Central memory CD8-positive, alpha-beta T cell (primary cell): ENCODE measurements at places on chromosomes 7 and 10.

- peaks cover 74% of the 10 kb centered on the region for H3K4me1 ChIP-seq
- DNase-seq = no peak
- peak overlapping the region; percentile 98 for H3K4me3 ChIP-seq
- peaks cover 73% of the 10 kb centered on the region for H3K36me3 ChIP-seq
- peaks cover 19% of the 10 kb centered on the region for H3K27me3 ChIP-seq
- H3K27ac ChIP-seq = peak overlapping the region; percentile 100
These were observed 1.9 kb downstream of the GATA3 start for GRCh38 chr10:8056378-8056777.

- H3K4me1 ChIP-seq = no peaks in the 10 kb centered on the region
- no peaks in the 10 kb centered on the region for H3K36me3 ChIP-seq
- DNase-seq = no peak
- no peak overlapping the region for H3K27ac ChIP-seq
- H3K4me3 ChIP-seq = no peak overlapping the region
These were observed 54.6 kb downstream of the EEPD1 start for GRCh38 chr7:36207451-36208291.

DNA sequence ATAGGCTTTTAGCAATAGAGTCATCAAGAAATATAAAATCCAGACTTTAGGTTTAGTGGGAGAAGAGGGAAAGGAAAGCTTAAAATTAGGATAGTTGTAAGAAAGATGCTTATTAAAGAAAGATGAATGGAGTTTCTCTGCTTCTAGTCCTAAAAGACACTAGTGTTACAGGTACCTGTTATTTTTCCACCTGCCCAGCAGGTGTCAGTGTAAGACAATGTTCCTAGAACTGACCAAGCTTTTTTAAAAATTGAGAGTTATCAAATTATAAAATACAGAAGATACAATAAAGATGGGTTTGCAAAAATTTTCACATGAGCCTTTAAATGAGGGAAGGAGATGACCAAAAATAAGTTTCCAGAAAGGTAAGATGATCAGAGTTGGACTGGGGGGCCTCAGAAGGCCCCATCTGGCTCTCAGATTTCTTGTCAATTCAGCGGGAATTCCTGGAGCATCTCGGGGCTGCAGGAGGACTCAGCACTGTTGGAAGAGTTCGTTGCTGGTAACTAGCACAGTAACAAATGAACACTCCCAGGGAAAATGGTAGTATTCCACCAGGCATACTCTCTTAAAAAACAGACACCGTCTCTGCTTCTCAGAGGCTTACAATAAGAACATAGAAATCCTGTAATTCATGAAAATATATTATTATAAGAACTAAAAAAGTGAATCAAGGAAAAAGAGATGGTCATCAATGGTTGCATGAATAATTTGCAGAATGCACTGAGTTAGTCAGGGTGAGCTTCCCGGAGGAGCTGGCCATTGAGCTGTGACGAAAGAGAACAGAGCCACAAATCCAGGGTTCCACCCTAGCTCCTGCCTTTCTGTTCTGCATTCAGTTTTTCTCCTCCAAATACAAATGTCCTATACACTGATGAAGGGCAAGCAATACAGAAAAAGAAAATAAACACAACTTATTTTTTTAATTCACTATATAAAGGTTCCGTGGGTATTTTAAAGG lies 71.8 kb upstream of the PIK3CG start:
- DNase-seq = no peak
- no peak overlapping the region for H3K4me3 ChIP-seq
- H3K27me3 ChIP-seq = peaks cover 24% of the 10 kb centered on the region

GRCh38 chr7:88121335-88121734 lies 98.5 kb downstream of the SRI start:
- no peaks in the 10 kb centered on the region for H3K36me3 ChIP-seq
- H3K4me1 ChIP-seq = no peaks in the 10 kb centered on the region
- no peak for DNase-seq
- no peak overlapping the region for H3K27ac ChIP-seq

DNA sequence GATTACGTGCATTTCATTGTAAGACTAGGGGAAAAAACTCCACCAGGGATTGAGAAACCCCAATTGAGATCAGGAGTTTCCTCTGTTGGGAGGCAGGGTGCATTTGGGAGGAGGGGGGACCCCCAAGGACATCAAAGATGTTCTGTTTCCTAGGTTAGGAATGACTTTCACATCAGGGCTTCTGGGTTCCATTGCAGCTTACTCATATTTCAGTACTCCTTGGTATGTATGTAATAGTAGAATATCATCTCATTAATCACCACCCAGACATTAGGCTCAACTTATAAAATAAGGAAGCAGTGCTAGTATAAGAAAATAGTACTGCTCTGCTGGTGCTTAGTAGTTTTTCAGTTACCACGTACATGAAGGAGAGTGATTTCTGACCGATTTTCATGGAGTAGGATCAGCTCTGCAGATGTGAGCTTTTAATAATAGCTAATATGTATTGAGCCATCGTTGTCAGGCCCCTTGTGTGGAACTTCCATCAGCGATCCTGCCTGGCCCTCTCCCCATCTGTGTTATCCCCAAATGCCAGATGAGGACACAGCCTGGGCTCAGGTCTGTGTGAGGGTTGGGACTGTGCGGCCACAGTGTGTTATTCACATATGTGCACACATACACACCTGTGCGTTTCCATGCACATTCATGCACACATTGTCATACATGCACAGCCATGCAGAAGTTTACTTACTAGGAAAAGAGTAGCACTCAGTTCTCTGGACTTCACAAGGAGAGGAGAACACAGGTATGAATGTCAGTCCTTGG lies 23.5 kb downstream of the UPP1 start:
- no peak for DNase-seq
- no peaks in the 10 kb centered on the region for H3K27me3 ChIP-seq
- H3K36me3 ChIP-seq = peaks cover 21% of the 10 kb centered on the region
- peaks cover 14% of the 10 kb centered on the region for H3K4me1 ChIP-seq

DNA sequence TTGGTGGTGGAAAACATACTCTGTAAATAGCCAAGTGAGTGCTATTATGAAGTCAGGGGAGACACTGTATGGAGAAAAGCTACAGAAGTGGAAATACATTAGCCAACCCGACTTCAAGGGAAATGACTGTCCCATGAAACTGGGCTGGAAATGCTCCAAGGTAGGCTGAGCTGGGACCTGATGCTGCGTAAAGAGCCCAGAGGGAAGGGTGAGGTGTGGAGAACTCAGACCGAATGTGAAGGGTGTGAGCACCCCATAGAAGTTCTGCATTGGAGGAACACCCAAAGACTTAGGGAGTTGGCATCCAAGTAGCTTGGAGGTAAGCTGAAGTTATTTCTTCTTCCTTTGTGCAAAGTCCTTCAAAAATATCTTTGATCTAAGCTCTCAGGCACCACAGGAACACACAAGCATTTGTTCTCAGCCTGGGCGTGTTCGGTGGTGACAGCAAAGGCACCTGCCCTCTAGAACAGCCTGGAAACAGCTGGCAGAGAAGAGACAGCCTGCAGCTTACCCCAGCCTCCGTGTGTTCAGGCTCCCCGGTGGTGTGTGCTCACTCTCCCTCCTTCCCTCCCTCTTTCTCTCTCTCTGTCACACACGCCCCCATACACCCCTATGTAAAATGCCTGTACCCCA lies 19.1 kb upstream of the GJD4 start:
- H3K27ac ChIP-seq = no peak overlapping the region
- peaks cover 56% of the 10 kb centered on the region for H3K27me3 ChIP-seq
- H3K36me3 ChIP-seq = no peaks in the 10 kb centered on the region
- no peak overlapping the region for H3K4me3 ChIP-seq

DNA sequence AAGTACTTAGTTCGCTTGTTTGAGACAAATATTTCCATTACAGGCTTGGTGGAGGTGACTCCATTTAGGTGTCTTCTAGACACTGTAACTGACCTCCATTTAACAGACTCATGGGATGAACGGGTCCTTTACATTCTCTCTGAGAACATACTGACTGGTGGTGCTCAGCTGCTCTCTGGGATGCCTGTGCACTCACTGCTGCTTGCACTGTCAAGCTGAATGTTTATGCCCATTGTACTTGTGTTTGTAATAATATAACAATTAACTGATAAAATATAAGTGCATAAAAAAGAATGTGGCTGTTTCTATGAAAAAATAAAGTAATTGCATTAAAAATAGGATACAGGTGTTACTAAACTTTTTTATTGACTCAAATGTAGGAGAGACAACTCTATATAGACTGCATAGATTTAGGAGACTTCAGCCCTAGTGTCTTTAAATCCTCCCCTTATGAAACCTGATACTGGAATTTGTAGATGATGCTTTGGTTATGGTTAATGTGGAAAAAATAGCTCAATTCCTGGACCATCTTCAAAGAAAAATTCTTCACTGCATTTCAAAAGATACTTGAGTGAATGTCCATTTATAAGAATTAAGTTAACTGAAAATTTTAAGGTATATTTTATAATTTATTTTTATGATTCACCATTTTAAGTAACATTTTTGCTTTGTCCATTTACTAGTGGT lies 85.4 kb downstream of the CDK14 start:
- no peaks in the 10 kb centered on the region for H3K4me1 ChIP-seq
- no peaks in the 10 kb centered on the region for H3K36me3 ChIP-seq
- no peak overlapping the region for H3K27ac ChIP-seq
- no peaks in the 10 kb centered on the region for H3K27me3 ChIP-seq
- no peak overlapping the region for H3K4me3 ChIP-seq
- no peak for DNase-seq

DNA sequence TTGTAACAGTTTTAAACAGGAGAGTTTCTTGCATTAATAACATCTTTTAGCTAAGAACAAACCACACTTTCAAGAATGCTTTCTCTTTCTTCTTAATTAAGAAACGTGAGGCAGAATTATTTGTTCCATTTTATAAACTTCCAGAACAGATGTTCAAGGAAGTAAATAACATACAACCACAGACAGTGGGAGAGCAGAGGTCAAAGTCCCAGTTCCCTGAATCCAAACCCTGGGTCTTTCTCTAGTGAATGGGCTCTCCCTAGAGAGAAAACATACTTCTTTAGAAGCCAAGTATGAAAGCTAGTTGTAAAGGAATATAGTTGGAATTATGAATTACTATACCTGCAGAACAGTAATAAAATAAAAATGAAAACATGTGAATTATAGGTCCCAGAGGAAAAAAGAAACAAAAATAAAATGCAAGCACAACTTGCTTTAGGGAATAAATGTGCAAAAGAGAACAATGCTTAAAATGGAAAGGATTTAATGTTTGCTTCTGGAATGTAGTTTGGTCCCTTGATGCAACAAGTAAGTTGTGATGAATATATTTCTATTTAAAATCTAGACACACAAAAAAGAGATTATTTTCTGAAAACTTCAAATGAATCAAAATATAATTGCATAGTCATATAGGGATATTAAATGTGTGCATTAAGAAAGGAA lies 6.0 kb downstream of the OR6B1 start:
- no peak for DNase-seq
- H3K4me1 ChIP-seq = no peaks in the 10 kb centered on the region
- H3K27me3 ChIP-seq = peaks cover 49% of the 10 kb centered on the region
- no peak overlapping the region for H3K4me3 ChIP-seq

DNA sequence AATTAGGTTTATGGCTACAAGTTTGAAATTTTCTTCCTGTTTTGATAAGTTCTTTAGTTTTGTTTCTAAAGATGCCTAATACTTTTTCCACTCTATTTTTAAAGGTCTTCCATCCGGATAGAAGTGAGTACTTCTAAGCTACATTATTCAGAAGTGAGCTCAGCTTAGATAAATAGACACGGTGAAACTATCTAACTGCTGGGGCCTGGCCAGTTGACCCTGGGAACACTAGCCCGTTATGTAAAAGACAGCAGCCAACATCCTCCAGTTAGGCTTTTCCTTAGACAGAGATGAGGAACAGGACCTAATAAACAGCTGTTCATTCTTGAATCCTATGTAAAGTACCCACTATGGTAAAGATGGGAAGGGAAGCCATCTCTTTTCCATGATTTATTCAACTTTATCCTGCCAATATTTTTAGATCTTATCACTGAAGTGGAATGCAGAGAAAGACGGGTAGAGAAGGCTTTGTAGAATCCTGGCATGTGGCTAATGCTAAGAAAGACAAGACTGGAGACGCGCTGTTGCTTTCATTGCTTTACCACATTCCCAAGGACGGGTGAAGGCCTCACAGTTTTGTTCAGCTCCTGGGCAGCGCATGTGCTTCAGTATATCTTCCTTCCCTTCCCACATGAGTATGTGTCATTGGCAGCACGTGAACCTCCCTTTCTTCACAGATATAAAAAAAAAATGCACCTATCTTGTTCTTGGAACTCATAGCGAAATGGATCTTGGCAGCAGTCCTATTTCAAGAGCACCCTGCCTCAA lies 340.0 kb upstream of the MEOX2 start:
- no peak overlapping the region for H3K4me3 ChIP-seq
- H3K4me1 ChIP-seq = no peaks in the 10 kb centered on the region
- DNase-seq = no peak
- H3K27ac ChIP-seq = no peak overlapping the region

DNA sequence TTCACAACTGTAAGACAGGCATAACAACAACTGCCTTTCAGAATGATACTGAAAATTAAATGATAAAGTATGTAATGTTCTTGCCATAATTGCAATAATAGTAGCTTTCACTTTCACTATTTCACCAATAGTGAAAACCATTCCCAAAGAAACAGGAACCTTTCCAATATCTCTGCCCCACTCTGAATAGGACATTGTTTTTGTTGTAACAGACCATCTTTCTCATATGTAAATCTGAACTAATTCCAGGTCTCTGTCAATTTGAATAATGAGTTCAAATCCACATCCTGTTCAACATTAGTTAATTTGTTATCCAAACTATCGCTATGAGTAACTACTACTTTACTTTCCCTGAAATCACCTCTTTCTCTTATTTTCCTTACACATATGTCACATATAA lies 148.0 kb downstream of the LRRN3 start:
- H3K36me3 ChIP-seq = no peaks in the 10 kb centered on the region
- no peaks in the 10 kb centered on the region for H3K27me3 ChIP-seq
- no peak overlapping the region for H3K4me3 ChIP-seq

- DNase-seq = no peak
- no peaks in the 10 kb centered on the region for H3K4me1 ChIP-seq
- no peak overlapping the region for H3K4me3 ChIP-seq
- H3K36me3 ChIP-seq = no peaks in the 10 kb centered on the region
- peaks cover 12% of the 10 kb centered on the region for H3K27me3 ChIP-seq
These were observed 11.4 kb upstream of the ECHDC3 start for GRCh38 chr10:11730779-11731178.

DNA sequence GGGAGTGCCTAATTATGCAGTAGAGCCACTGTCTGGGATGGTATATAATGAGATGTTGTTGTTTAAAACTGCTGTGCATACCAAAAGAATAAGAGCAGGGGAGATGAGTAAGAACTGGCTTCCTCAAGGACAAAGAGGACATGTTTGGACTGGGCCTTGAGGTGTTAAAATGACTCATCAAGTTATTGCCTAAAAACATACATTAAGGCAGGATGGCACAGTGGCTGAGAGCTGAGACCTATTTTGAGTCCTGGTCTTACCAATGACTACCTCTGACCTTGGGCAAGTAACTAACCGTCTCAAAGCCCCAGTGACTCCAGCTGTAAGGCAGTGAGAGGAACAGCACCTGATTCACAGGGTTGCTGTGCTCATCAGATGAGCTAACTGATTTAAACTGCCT lies 71.1 kb downstream of the CFAP58 start:
- no peaks in the 10 kb centered on the region for H3K4me1 ChIP-seq
- no peak for DNase-seq
- H3K36me3 ChIP-seq = no peaks in the 10 kb centered on the region
- H3K4me3 ChIP-seq = no peak overlapping the region
- H3K27ac ChIP-seq = no peak overlapping the region
- H3K27me3 ChIP-seq = no peaks in the 10 kb centered on the region
